ENCODE measurements at places on chromosomes 13 and 19.
A peak's percentile ranks its signal among the peaks of the same experiment; 100 is the strongest.

DNA sequence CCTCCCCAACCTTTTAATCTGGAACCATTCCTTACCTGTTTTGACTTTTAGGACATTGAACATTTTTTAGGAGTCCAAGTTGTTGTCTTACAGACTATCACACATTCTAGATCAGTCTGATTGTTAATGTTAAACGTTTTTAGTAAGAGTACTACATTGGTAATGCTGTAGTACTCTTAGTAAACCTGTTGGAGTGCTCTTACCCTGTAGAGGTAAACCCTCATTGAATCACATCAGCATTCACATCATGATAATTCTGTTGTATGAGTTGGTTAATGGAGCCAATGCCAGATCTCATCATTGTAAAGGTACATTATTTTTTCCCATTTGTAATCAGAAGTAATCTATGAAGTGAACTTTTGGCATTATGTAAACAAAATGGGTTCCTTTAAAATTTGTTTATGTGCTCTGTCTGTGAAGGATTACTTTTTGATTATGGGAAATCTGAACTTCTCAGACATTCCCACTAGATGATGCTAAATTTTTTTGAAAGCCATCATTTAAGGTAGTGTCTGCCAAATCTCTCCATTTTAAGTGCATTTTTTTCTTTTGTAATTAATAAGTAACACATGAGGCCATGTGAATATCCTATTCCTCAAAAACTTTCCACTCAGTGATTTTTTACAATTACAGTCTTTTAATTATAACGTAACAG is 55.2 kb downstream of the VWA8 start:
- DNase-seq: peak; percentile 33

DNA sequence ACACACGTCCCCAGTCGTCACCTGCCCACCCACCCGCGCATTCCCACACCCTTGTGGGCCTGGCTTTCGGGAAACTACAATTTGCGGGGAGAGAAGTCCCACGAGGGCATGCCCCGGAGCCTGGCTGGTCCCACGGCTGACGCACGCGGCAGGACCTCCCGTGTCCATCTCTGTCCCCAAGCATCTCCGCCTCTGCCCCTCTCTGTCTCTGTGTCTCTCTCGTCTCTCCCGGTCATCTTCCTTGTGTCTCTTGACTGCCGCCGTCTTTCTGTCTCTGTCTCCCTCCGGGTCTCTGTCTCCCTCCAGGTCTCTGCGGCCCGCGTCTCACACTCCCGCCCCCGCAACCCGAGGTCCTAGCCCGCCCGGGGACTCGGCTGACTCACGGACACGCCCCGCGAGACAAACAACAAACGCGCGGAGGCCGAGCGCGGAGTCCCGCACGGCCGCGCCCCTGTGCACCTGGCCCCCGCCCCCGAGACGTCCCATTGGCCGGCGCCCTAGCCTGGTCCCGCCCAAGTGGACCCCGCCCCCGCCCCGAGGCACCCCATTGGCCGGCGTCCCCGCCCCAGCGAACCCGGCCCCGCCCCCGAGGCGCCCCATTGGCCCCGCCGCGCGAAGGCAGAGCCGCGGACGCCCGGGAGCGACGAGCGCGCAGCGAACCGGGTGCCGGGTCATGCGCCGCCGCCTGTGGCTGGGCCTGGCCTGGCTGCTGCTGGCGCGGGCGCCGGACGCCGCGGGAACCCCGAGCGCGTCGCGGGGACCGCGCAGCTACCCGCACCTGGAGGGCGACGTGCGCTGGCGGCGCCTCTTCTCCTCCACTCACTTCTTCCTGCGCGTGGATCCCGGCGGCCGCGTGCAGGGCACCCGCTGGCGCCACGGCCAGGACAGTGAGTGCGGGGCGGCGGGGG is at the start of gene FGF22:
TSS of gene FGF22 (plus strand) at position 627 of the 908 bp plus-strand sequence. CDS start at position 674, 47 bp downstream.
- DNase-seq: peak; percentile 82

DNA sequence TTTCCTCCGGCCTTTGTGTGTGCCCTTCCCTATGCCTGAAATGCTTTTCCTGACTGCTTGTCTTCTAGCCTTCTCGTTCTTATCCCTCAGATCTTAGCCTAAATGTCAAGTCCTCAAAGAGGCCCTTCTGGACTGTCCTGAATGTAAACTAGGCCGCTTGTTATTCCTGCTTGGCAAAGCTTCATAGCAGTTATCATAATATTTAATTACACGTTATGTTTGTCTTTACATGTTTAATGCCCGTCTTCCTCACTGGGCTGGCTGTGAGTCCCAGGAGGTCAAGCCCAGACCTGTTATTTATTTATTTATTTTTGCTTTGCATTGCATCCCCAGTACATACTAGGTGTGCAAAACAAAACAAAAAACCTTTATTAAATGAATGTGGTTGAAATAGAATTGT is 62.7 kb downstream of the SIPA1L3 start:
- no peak for DNase-seq

- no peak for DNase-seq
Observed at GRCh38 chr13:24854311-24854710, 90.3 kb downstream of the RNF17 start.

GRCh38 chr13:80684217-80684991 is 343.5 kb upstream of the SPRY2 start:
- no peak for DNase-seq

DNA sequence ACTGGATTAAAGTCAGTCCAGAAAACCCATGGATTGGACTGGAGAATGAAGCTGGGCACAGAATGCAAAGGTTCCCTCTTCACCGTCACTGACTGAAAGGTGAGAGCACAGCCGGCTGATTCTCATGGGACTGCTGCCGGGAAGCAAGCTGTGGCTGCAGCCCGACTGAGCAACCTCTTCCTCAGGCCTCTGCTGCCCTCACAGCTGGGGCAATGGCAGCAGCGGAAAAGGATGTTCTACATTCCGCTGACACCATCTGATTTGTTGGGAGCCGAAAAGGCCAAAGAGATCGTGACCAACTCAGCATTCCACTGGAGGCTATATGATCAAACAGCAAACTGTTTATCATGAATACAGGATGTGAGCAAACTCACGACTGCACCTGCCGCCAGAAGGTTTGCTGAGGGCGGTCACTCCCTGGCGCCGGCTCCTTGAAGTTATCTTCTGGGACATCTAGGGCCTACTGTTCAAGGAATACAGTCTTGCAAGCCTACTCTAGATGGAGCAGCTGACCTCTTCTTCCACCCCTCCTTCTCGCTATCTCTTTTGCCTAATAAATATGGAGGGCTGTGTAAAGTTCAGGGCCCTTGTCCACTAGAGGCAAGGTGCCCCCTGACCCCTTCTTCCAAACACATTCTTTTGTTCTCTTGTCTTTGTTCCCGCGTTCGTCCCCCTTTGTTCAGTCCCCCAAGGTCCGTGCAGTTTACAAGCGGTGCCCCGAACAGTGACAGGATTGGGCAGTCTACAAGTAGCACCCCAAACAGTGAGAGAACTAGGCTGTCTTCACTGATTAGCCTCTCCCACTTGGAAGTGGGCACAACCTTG is 19.6 kb upstream of the SIGLEC6 start:
- DNase-seq: no peak

GRCh38 chr13:86563308-86563707 is 764.1 kb upstream of the SLITRK6 start:
- peak; percentile 1 for DNase-seq

DNA sequence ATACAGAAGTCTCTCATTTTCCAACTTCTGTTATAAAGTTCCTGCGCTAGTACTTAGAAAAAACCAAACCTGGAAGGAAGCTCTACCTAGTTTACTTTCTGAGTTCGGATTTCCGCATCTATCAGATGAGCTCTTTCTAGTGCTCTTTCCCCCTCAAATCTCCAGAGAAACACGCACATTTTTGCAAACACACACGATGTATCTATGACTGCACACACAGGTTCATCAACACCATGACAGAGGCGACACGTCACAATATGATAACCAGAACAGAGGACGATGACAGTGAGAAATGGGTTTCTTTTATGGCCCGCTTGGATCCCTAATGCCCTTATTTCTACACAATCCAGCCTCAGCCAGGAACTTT is 629 bp upstream of the LRRC63 start:
- DNase-seq: peak; percentile 3

DNA sequence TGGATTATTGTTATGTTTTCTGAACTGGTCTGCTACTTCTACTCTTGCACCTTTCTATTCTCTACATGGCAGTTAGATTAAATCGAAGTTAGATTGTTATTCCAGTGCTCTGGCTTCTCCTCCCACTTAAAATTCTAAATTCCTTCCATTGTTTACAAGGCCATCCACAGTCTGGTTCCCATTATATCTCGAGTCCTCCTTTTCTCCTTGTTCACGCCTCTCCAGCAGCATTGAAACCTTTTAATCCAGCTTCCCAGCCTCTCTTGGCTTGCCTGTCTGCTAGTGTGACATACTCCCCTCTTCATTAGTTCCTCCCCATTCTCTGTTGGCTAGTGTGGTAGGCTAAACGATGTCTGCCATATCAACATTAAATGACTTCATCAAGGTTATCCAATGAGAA is 54.5 kb downstream of the DNAJC15 start:
- no peak for DNase-seq

DNA sequence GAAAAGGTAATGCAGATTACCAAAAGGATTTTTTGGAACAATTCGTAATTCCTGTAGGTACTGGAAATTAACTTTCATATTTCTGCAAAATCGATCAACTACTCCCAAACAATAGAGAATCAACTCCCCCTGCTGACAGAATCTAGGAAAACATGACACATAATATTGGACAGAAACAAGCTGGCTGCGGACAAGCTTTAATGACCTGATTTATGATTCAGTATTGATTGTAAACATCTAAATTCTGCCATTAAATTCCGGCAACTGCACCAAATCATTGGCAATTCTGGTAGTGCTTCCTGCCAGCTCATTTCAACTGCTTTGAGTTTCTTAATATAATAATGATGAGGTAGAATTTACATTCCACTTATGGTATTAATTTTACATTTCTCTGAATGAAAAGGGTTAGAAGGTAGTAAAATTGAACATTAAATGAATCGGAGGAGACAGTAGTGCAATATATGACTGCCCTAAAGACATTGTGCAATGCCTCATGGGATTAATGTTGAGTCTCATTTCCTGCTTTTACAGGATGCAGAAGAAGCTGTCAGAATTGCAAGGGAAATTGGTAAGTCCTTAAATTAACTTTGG is 146.5 kb downstream of the PCCA start:
- DNase-seq: peak; percentile 67

GRCh38 chr19:27955485-27956480 is 1257.2 kb downstream of the UQCRFS1 start:
- DNase-seq: no peak

- DNase-seq: no peak
Observed at GRCh38 chr19:15843203-15843893, 27.9 kb upstream of the OR10H1 start.

- DNase-seq: peak; percentile 30
Observed at GRCh38 chr19:19385896-19386869, 19.3 kb upstream of the GATAD2A start.

DNA sequence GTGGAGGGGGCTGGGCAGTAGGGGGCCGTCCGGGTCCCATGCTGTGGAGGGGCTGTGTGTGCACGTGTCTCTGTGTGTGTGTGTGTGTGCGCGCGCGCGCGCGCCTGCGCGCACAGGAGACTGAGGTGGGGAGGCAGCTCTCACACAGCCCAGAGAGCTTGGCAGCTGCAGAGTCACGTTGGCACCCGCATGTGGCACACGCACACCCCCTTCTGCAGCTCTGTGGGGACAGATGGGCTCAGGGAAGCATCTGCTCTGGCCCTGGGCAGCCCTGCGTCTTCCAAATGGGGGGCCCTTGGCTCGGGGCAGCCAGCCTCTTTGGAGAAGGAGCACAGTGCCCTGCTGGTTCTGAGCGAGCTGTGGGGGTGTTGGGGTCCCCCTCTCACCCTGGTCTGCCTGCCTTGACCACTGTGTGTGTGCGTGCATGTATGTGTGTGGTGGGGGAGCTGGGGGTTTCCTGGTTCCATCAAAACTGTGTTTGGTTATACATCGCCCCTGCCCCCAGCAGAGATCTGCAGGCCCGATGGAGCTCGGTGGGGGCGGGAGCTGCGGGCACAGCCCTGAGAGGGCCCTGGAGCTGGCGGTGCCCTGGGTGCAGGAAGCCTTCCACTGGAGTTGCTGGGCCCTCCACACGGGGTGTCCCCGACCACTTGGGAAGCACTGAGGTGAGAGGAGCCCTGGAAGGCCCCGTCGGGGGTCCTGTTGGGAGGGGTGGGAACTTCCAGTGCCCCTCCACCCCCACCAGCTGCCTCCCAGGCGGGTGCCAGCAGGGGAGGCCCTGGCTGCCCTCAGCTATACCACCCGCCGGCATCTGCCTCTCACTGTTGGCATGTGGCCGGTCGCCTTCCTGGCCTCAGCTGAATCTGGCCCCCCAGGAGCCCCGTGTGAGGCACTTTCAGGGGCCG is 67.1 kb downstream of the KDM4B start:
- no peak for DNase-seq

DNA sequence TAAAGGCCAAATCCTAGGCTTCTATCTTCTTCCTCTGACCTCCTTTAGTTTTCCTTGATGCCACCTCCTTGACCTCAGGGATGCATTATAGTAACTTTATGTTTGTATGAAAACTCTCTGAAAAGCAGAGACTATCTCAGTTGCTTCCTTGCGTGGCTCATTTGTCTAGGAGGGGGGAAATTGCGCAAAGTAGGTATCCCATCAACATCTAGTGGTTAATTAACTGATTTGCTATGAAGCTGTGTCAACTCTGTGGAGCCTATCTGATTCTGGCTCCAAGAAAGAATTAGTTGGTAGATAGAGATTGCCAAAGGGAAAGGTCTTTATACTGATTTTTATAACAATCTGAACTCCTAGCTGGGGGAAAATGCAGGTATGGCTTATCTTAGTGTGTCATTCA is 82.1 kb upstream of the FRY start:
- DNase-seq: no peak

DNA sequence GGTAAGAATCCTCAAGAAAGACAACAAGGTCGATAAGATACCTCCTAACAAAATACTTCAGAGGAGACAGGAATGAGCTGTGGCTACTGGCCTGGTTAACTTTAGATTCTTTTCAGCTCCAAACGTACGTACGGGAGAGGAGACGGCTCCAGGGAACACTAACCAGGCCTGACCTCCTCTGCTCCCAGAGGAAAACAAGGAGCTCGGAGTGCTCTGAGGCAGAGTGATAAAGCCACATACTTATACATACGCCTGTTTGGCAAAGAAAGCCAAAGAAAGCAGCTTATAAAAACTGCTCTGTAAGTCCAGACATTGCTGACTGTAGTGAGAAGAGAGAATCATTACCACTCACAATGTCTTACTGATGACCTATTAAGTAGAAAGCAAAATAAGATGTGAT is 263.9 kb downstream of the MZT1 start:
- no peak for DNase-seq

- no peak for DNase-seq
Observed at GRCh38 chr13:114167885-114168284, 11.2 kb upstream of the CFAP97D2 start.

- no peak for DNase-seq
Observed at GRCh38 chr19:33667141-33667650, 45.4 kb downstream of the CHST8 start.

DNA sequence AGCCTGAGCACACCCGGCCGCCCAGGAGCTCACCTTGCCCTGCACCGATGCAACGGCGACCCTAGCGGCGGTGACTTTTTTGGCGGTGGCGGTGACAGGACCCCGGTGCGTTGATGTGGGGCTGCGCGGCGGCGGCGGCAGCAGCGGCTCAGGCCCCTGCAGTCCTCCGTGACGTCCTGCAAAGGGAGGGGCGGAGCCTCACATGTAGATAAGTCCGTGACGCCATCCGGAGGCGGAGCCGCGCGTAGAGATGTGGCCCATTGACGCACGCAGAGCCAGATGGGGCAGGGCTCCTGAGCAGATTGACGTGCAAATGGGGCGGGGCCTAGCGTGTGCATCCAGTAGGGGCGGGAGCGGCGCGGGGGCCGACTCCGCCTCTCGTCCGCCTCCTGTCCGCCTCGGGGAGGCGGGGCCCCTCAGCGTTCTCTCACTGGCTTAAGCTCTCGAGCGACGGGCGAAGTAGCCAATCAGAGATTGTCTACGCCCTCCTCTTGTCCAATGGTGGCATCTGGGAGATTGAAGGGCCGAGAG is at the start of gene RAB3A:
TSS of gene RAB3A (minus strand) at position 180 of the 531 bp plus-strand sequence. CDS start 1,302 bp downstream, outside the sequence.
- DNase-seq: peak; percentile 100

- DNase-seq: no peak
Observed at GRCh38 chr13:48829536-48829935, 146.2 kb upstream of the FNDC3A start.

Data from endothelial cell of umbilical vein (primary cell).